Bronchial epithelial cell (primary cell): ENCODE measurements at places on chromosomes 3 and 15.
A peak's percentile ranks its signal among the peaks of the same experiment; 100 is the strongest.

DNA sequence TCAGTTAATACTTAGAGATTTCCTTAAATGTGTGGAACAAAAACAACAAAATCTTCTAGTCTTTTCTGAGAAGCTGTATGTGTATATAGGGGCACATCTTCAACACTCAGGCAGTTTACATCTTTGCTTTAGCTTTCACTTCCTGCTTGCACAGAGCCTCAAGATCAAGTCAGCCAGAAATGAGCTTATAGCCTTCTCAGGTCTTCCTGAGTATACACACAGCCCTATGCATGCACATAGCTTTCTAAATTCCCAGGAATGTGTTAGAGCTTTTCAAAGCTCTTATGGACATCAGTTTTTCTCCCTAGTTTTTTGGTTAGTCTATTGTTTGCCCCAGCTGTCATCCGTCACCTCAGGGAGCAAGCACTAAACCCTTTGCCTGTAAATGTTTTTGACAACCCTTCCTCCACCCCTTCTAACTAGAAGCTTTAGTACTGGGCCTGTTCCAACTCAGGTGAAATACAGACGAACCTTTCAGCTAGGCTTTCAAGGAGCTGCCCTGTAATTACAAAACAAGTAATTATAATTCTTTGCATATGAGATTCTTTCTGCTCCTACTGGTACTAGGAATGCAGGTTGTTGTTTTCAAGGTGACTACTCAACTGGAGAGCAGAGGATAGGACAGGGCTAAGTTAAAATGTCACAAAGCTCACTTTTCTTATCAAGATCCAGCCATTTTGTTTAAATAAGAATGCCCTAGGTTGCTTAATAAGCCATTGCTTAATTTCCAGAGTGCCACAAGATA, 22.6 kb upstream of the MTMR10 start:
- DNase-seq = no peak

DNA sequence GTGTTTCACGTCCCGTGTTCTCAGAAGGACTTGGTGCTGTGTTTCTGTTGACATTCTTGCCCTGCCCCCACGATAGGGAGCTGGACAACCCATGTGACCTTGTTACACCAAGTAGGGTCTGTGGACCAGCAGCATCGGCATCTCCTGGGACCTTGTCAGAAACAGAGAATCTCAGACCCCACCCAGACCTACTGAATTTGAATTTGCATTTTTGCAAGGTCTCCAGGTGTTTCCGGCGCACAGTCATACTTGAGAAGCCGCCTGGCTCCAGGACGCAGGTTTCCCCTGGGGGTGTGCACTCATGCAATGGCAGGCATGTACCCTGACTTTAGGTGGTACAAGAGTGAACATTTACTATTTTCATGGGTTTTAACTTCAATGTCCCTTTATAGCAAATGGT, 117.9 kb downstream of the TLE3 start:
- DNase-seq = no peak

DNA sequence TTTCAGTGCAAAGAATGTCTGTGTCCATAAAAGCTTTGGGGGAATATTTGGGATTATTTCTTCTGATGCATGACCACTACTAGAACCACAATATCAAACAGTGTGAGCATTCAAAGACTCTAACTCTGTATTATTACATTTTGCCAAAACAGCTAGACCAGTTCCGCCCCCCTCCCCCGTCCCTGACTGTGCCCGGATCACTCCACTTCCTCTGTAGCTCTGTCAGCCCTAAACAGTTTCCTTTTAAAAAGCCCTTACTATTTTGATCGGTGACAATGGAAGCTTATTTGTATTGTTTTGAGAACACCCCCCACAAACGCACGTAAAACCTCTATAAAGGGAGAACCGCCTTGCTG, 36.6 kb upstream of the EPHB3 start:
- DNase-seq = peak; percentile 25

DNA sequence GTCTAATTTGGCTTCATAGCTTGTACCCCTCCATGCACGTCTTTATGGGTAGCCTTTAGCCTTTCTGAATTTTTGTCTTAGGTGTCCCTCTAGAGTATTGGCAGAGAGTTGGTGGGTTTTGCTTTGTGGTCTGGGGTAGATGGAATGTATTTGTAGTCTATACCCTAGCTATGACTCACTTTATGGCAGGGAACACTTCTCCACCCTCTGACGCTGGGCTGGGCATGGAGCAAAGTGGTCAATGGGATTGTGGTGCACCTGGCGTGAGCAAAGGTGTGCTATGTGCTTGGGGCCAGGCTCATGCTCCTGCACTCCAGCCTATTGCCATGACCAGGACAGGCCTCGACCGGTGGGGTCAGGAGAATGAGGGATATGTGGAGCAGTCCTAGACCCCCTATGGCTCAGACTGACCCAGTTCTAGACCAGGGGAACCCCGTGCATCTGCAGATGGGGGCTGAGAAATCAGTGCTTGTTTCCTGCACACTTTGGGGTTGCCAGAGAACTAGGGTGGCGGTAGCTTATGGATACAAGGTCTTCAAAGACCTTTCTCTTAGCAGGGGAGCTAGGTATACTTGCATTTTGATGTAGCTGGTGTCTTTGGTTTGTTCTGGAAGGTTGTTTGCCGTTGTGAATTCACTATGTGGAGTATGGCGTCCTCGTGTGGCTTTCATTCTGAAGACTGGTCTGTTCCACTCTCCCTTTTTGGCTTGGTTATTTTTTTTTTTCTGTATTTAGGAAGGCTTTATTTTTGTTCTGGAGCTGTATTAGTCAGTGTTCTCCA, 49.4 kb upstream of the RPL32 start:
- DNase-seq = no peak

- DNase-seq = peak; percentile 46
These were observed 24.2 kb upstream of the CD96 start for GRCh38 chr3:111517801-111518200.

DNA sequence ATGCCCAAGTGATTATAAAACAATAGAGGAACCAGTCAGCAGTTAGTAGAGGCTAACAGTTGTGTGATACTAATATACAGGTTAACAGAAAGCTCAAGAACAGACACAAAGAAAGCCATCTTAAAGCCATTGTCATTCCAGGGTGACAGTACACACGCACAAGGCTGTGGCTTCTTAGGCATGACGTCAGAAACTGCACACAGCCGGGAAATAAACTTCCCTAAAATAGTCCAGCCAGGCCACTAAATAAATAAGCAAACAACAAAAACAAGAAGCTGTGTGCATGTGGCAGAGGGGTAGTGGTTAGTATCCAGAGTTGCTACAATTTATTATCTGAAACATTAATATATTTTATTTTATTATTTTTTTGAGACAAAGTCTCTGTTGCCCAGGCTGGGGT, 49.8 kb downstream of the PPCDC start:
- DNase-seq = no peak

- peak; percentile 57 for DNase-seq
These were observed 25.6 kb upstream of the FAM174B start for GRCh38 chr15:92681141-92681631.
